GM10248 (cell line): ENCODE measurements at places on chromosomes 11 and 22.

- DNase-seq: no peak
Observed at GRCh38 chr11:15119826-15120225, 5.1 kb downstream of the INSC start.

DNA sequence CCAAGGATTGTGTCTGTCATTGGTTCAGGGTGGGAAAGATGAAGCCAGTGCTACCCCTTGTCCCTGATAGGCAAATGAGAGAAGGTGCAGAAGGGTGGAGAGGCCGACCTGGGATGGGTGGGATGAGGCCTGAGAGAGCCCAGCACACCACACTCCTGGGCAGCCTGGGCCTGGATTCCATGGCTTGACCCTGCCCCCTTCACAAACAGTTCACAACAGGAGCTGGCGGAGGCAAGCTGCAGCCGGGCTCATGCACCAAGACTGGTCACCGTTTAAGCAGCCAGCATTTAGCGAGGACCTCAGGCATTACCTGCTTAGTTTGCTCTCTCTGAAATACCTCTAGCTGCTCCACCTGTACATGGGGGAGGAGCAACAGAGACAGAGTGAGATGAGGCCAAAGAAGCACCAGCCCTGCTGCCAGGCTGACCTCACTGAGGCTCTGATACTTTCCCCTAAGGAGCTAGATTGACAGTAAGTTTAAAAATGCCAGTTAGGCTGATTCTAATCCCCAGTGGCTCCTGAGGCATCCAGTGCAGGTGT, 13.5 kb downstream of the IL18BP start:
- DNase-seq: no peak

DNA sequence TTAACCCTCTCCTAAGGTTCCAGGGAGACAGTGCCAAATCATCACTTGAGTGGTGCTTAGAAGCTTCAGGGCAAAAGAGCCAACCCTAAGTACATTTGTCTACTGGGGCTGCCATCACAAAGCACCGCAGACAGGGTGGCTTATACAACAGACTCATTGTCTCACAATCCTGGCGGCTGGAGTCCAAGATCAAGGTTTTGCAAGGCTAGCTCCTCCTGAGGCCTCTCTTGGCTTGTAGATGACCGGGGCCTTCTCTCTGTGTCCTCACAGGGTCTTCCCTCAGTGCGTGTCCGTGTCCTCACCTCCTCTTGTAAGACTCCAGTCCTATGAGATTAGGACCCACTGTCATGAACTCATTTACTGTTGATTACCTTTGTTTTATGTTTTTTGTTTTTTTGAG, 34.1 kb upstream of the CD81 start:
- no peak for DNase-seq

DNA sequence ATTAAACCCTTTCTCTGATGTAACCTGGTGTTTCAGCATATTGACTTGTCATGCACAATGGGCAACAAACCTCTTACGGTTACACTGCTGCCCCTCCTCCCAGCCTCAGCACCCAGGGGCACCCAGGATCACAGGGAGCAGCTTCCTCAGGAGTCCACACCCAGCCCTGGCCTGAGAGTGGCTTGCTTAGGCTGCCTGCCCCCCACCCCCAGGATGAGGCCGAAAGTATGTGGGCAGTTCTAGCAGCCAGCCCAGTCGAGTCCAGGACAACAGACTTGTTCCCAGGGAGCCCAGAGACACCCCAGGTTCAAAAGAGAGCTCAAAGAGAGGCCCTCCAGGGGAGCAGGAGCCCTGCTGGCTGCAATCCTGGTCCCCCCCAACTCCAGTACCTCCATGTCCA, 108.1 kb upstream of the THY1 start:
- no peak for DNase-seq

DNA sequence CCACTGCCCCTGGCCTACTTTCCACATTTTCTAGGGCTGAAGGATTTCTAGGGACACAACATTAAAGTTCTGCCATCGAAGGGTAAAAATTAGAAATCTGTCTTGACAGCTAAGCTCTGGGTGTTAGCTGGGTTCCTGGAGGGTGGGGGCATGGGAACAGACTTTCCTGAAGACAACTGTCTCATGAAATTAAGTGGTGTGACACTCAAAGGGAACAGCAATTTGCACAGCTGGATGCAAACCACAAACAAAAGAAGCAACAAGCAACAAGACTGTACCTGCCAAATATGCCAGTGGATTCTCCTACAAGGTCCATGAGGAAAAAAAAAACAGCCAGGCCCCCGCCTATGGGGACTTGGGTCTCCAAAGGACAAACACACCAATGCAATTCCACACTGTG, 32.5 kb downstream of the WT1 start:
- DNase-seq: no peak

GRCh38 chr11:35347921-35348331, 71.4 kb downstream of the SLC1A2 start:
- DNase-seq: no peak

- no peak for DNase-seq
Observed at GRCh38 chr11:96062134-96062533, 138.2 kb upstream of the MTMR2 start.

DNA sequence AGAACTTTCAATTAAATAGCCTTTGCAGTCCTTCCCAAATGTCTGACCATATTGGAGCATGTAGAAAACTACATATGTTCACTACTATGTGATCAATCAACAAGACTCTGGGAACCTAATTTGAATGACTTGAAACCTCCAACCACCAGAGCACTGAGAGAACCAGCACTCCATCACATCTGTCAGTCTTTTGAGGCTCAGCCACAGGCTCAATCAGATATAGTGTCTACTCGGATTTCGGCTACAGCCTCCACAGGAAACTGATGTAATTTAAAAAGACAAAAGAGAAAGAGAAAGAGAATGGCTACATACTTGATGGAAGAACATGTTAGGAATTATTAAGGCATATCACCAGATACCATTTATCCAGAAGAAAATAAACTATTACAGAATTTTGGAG, 859.0 kb downstream of the FAM181B start:
- no peak for DNase-seq

DNA sequence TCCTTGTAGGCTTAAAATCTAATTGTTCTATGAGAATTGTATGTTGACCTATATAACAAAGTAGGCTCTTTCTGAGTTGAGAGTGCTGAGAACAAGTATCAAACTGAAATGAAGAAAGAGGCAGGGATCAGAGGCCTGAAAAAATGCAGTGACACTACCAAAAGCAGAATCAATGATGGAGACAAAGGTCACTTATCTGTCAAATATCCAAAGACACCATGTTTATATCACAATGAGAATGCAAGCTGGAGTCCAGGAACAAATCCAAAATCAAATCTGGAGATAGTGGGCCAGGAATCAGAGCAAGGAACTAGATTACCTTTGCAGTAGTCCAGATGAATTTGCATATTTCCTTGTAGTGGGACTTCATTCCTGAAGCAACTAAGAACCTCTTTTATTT, 377.7 kb downstream of the DLG2 start:
- DNase-seq: no peak

GRCh38 chr11:33879375-33879774, 12.5 kb downstream of the LMO2 start:
- DNase-seq: no peak

DNA sequence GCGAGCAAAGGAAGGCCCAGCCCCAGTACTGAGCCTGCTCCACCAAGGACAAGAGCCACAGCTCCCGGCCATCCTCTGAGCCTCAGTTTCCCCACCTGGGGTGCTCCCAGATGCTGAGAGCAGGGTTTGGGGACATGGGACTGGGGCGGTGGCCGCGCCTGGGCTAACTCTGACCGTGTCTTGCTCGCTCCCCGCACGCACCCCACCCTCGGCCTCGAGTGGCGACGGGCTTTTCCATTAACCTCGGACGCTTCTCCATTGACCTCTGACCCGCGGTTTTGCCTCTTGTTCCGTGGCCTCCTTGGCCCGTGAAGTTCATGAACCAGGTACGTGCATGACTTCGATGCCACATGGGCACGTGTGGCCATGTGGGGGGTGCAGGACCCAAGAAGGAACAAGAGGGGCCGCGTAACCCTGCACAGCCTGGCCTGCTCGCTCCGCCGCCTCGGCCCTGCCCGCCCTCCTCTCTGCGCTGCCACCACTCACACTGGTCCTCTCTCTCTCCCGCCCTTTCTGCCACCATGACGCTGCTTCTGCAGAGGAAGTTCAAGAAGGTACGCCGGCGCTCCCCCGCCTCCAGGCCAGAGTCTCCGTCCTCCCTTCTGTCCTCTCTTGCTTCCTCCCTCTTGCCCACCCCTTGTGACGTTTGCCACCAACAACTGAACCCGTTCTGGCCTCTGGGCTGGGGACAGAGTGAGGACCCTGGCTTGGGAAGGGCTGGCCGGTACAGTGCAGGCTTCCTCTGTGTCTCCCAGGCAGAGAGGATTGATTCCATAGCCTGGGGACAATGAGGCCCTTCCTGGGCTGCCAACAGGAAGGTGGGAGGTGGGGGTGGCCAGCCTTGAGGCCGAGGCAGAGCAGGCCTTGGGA, 6.9 kb downstream of the TNNT3 start:
- no peak for DNase-seq

- peak; percentile 78 for DNase-seq
Observed at GRCh38 chr11:3808861-3809623, 682 bp downstream of the PGAP2 start.
